ENCODE measurements at places on chromosomes 13 and 19. TPM values are rescaled to one million over a fixed set of nuclear protein-coding genes. Genes with fewer than 3 reads are reported as not detected.

The C19orf73 gene
- 11.2 TPM for total RNA-seq

GRCh38 chr13:90954605-90955195 lies 392.8 kb upstream of the MIR17HG start:
- no peak for DNase-seq

GRCh38 chr13:44508562-44509077 lies 67.5 kb downstream of the TSC22D1 start:
- no peak for DNase-seq

DNA sequence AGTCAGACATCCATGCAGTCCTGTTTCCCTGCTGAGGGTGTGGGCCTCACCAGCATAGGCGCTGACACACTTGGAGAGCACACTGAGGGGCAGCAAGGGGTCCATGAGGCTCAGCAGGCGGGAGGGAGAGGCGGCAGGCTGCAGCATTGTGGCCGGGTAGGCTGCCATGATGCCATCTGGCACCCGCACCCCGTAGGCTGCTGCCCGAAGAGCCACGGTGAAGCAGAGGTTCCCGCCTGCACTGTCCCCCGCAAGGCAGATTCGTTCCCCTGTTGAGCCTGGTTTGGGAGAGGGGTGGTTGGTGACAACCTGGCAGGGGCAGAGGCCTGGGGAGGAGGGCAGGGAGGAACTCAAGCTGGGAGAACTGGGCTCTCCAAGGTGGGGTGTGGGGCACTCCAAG lies 16.0 kb upstream of the CNFN start:
- DNase-seq: no peak

- no peak for DNase-seq
Observed at GRCh38 chr19:5956728-5957127, 21.2 kb downstream of the RANBP3 start.

The SIPA1L3 gene
- 56.1 TPM for total RNA-seq

The UBL3 gene
- 57.0 TPM for total RNA-seq

DNA sequence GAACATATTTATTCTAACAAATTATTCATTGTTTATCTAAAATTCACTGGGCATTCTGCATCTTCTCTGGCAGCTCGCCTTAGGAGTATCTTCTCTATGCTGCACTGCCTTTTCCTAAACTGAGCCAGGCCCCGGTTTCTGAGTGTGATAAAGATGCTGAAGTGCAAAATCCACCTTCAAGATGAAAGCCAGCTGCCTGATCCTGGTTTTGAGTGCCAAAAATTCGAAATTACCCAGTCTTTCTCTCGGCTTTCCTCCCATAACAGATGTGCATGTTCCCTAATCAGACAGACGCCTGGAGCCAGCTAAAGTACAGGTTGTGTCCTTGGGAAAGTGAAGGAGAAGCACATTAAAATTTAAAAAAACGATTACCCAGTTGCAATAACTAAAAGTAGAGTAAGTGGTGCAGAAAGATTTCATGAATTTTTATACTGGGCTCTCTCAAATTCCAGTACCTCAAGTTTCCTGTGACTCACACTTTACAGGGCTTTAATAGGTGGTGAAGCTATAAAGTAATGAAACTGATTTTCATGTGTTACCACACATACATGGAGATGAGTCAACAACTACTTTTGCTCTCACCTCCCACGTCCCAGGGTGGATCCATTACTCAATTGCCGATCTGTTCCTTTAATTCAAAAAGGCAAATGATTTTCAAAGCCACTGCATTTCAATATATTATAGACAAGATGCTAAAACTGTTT lies 65.0 kb upstream of the GTF2F2 start:
- DNase-seq: peak; percentile 27

The ELAVL3 gene
- not detected for total RNA-seq

DNA sequence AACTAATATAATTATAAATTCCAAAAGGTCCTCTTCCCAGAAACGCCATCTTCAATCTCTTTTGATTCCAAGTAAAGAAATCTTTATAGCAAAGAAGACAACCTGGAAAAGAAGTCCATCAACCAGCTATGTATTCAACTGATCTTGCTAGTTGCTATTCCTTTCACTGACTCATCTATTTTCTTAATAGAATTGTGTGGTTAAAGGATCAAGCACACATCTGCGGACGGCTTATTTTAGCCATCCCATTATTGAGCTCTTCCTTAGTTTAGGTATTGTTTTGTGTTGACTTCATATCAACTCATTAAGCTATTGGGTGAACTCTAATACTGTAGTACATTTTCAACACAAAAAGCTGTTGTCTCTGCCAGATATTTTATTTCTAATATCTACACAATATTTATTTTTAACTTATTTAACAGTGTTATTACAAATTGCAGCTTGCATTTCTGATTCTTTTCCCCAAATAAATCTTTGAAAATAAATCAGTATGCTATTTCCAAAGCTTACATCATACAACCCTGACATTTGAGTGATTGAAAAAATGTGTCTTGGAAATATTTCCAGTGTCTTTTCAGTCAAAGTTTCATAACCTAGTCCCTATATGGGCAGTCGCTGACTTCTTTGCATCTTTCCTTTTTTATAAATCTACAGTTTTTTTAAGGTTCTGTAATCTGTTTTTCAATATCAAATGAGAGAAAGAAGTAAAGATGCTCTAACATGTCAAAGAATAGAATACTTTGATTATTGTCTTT lies 158.8 kb upstream of the SPRY2 start:
- DNase-seq: no peak

DNA sequence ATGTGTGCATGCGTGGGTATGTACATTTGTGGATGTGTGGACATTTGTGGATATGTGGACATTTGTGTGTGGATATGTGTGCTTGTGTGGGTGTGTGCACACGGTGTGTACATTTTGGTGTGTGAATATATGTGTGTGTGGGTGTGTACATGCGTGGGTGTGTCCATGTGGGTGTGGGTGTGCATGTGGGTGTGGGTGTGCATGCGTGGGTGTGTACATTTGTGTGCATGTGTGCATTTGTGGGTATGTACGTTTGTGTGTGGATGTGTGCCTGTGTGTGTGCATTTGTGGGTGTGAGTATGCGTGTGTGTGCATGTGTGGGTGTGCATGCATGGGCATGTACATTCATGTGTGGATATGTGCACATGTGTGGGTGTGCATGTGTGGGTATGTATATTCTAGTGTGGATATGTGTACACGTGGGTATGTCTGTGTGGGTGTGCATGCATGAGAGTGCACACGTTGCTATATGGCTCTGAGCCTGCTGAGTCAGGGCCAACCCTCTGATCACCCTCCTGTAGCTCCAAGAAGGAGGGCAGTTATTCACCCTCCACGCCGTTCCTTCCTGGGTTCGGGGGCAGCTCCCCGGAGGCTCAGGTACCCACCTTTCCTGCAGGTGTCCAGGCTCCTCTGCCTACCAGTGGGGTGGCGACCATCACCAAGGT lies 20.3 kb downstream of the COMP start:
- DNase-seq: no peak

The ACP7 gene
- 46.5 TPM for total RNA-seq

Measured in lower leg skin (tissue), 4 donors.